ENCODE measurements at places on chromosomes 3 and 15.

- no peak for DNase-seq
Measured at GRCh38 chr3:3333571-3333970, 154.1 kb upstream of the CRBN start.

- DNase-seq = peak; percentile 100
Measured at GRCh38 chr15:31326156-31326874, at the start of gene KLF13. TSS of gene KLF13 (plus strand) at chr15:31326835. CDS start at chr15:31327213, 378 bp downstream.

GRCh38 chr3:66000506-66000905 lies 38.2 kb downstream of the MAGI1 start:
- DNase-seq = no peak

DNA sequence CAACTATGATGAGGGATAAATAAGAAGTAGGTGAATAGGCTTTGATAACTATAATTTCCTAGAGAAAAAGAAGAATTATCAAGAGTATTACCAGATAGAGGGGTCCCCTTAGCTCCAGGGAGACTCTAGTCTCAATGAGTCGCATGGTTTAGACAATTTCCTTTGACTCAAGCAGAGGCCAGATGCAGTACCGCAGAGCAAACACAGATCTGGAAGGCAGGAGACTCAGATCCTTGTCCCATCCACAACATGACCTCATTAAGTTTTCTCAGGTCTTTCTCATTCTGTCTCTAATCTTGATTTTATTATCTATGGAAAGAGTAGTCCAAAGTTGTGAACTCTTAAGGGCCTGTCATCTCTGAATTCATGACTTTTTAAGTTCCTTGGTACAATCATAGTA lies 987.9 kb downstream of the NTRK3 start:
- DNase-seq = no peak

GRCh38 chr3:77158730-77159581 lies 119.1 kb downstream of the ROBO2 start:
- no peak for DNase-seq

DNA sequence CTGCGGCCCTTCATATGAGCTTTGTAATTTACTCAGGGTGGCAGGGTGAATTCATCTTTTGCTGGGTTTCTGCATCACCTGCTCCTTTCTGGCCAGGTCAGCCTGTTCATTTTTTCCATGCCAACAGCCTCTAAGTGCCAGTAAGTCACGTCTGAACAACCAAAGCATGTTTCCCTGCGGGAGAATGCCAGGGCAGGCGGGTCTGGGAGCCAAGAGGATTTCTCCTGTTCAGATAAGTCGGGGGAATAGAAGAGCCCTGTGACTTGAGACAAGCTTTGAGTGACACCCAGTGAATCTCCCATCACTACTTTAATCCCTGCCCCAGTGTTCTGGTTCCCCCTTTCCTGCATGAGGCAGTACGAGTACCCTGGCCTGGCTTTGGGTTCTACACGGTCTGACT lies 153.1 kb downstream of the PGPEP1L start:
- DNase-seq = no peak

DNA sequence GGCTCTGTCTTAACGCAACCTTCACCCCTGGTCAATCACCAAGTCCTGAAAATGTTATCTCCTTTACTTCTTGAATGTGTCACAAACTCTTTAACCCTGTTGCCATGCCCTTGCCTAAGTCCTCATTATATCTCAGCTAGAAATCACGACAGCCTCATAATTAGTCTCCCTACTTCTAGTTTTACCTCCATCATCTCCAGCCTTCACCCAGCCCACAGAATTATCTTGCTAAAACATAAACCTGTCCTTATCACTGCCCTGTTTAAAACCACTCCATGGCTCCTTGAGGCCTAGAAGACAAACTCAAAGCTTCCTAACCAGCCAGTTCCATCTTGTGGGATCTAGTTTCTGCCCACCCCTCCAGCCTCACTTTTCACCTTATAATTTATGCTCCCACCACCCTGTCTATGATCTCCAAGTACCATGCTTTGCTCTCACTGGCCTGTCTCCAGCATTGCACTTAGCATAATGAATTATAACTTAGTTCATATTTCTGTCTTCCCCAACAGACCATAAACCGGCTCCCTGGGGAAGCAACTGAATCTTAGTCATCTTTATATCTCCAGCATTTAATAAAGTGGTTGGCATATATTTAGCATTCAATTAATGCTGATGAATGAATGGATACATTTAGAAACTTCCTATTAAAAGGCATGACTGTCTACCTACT lies 39.2 kb downstream of the GPR176 start:
- DNase-seq = no peak

DNA sequence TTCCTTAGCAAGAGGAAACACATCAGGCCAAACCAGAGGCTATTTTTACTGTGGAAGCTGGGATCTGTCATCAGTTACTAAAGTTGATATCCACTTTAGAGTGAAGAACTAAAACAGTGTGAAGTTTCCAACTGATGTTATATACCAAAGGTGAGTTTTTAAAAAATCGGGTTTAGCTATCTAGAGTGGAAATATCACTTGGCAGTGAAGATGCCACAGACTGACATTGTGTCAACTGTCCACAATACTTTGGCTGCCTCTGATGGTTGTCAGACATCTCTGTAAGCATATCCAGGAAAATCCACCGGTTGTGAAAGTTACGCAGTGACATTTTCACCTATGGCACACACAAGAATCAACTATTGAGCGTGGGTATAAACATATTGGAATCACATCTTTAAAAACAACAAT lies 9.2 kb downstream of the ZIC1 start:
- DNase-seq = no peak

DNA sequence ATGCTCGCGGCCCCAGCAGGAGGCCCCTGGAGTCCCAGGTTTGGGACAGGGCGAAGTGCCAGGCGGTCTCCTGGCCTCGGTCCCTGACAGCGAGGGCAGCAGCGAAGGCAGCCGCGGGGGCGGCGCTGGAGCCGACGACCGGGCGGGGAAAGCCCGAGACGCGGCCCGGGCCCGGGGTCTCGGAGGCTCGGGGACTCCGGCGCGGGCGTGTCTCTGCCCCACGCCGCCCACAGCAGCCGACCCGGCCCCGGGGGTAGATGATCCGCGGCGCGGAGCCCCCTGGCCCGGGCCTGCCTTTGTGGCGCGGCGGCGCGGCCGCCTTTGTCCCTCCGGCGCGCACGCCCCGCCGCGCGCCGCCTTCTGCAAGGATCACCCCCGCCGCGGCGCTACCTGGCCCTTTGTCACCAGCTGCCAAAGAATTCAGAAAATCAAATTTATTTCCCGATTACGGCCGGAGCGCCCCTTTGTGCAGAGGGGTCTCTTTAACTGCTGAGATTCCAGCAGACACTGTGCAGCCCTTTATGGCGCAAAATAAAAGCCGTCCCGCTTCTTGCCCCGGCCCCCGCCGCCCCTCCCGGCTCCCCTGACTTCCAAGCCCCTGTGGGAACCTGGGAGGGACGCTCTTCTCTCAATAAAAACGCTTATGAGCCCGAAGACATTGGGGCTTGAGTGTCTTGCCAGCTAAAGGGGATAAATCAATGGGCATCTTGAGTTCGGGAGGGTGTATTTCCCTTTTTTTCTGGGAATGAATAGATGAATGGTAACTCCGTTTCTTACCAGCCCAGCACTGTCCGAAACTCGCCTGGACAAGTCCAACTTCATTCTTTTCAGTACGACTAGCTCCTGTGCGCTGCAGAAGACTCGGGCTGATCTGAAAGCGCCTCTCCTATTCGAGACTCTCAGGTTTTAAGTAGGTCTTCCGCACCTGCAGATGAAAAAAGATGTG lies 68.4 kb downstream of the HES1 start:
- DNase-seq = no peak

DNA sequence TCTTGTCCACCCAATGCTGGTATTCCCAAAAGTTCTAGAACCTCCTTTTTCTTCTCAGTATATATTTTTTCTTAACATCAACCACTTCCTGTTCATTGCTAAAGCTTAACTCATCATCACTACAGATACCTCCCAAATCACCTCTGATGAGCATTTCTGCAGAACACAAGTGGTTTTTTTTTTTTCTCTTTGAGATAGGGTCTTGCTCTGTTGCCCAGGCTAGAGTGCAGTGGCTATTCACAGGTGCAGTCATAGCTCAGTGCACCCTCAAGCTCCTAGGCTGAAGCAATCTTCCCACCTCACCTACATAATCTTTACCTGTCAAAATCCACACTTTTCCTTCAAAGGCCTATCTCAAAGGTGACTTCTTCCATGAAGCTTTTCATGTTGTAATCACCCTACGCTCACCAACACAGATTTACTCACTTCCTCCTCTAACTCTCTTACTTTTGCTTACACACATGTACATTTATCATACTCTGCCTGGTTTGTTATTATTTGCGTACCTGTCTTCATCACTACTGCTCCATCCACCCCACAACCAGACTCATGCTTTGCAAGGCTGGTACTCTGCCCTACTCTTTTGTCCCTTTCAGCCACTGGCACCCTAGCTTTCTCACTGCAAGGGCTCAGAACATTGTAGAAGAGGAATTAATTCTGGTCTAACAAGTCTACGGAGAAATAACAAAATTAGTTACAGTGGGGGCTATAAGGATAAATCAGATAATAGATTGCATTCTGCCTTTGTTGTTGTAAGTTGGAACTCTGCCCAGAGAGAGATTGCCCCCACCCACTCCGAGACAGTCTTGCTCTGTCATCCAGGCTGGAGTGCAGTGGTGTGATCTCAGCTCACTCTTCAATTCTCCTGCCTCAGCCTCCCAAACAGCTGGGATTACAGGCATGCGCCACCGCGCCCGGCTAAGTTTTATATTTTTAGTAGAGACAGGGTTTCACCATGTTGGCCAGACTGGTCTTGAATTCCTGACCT lies 27.5 kb downstream of the HERC1 start:
- DNase-seq = no peak

GRCh38 chr3:150388498-150389418 lies 19.3 kb upstream of the TSC22D2 start:
- DNase-seq = no peak
